GM13976 (cell line): ENCODE measurements at places on chromosomes 1 and 21.

DNA sequence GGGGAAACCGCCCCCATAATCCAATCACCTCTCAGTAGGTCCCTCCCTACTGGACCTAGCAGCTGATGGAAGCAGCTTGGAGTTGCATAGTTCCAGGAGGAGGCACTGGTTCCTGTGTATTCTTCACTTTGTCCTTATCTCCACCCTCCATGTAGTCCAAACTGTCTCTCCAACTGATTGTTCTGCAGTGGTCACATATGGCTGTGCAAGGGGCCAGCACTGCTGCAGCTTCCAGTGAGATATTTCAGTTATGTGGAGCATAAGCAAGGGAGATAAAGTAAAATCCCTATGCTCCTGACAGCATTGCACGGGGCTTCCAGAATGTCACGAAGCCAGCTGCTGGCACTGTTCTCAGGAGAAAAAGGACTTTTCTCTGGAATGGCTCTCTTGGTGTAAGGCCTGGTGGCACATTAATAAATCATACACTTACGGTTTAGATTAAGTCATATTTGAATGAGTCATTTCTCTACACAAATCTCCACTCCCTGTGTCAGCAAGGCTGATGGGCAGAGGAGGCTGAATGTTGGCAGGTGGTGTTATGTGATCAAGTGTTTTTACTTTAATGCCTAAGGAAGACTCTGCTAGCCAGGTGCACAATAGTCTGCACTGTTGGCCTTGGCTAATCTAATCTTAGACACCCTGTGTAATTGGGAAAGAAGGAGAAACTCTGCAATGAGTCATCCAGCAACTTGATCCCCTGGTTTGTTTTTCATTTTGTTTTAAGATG, 93.4 kb downstream of the KCNK1 start:
- no peak for DNase-seq

GRCh38 chr21:42468491-42469131, 27.4 kb downstream of the RSPH1 start:
- no peak for DNase-seq

DNA sequence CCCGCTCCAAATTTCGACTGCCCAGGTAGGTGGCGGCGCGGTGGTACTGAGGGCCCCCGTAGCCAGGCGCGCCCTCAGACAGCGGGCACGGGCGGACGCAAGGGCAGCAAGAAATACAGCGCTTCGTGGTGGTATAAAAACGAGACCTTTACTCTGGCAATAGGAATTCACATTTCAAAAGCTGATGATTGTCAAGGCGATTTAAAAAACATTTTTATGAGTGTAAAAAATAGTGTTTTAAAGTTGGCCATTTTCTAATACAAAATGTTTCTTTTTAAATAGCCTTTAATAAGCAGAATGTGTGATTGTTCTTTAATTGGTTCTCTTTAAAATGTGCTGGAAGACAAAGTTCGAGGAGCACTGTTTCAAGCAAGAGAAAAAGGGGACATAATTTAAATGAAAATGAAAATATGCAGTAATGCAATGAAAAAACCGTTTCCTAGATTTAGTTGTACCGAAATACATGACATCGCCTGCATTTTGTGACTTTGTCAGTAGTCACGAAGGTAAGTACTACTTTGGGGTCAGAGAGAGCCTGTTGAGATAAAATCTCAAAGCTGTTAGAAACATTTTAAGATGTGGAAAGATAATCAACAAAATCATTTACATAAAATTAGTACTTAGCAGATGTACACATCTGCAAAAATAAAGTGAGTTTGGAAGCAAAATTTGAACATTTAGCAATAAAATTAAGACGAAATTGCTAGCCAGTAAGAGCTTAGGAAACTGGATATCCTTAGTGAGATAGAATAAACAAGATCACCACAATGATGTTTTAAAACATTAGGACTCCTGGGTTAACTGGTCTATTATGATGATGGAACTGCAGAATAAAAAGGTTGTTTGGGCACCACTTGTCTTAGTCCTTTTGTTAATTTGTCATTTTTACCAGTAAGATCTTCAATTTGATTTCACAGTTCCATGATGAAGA, 1.1 kb upstream of the PSMG1 start:
- no peak for DNase-seq

GRCh38 chr21:16308269-16308668, 578.5 kb downstream of the USP25 start:
- DNase-seq: no peak

DNA sequence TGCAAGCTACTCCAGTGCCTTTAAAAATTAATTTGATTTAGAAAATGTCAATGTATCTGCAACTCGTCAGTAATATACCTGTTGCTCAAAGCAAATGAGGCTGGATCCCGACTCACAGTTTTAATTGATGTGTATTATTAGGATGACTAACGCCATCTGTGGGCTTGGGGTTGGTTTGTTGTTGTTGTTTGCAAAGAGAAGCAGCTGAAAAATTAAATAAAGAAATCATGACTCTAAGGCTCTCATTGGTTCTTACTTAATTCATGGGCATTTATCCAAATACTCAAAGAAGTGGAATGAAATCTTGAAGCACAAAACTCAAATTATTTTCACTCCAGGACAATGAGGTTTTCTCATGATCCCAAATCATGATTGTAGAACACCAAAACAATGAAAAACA, 46.4 kb downstream of the SEC16B start:
- no peak for DNase-seq

GRCh38 chr1:207805841-207806421, 54.1 kb downstream of the CD46 start:
- DNase-seq: no peak

GRCh38 chr1:198830412-198830811, 191.6 kb downstream of the PTPRC start:
- DNase-seq: no peak

- DNase-seq: no peak
These were observed 11.4 kb downstream of the AMPD2 start for GRCh38 chr1:109630898-109631512.

- DNase-seq: no peak
These were observed 243.8 kb upstream of the RAB4A start for GRCh38 chr1:229027158-229027557.

DNA sequence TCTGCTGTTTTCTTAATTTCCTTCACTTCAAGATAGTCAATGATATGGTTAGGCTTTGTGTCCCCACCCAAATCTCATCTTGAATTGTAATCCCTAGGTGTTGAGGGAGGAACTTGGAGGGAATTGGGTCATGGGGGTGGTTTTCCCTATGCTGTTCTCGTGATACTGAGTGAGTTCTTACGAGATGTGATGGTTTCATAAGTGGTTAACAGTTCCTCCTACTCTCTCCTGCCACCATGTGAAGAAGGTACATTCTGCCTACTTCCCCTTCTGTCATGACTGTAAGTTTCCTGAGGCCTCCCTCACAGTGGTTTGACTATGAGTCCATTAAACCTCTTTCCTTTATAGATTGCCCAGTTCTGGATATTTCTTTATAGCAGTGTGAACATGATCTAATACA, 74.0 kb upstream of the SAMSN1 start:
- DNase-seq: no peak

DNA sequence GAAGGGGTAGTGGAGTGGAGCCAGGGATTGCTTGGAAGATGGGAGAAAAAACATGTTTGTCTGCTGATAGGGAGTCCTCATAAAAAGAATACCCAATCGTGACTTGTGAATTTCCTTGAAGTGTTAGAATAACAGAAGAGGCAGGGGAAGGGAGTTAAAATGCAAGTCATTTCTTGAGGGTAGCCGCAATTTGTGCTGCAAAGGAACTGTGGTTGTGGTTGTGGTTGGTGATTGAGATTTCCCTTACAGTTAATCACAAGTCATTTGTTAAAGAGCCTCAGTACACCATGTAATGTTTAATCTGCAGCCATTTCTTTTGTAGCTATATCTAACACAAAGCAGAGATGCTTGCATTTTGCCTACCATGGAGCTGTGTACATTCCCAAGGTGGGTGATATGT, 38.5 kb upstream of the EGLN1 start:
- peak; percentile 32 for DNase-seq

GRCh38 chr1:19648689-19649088, 4.6 kb downstream of the NBL1 start:
- no peak for DNase-seq

DNA sequence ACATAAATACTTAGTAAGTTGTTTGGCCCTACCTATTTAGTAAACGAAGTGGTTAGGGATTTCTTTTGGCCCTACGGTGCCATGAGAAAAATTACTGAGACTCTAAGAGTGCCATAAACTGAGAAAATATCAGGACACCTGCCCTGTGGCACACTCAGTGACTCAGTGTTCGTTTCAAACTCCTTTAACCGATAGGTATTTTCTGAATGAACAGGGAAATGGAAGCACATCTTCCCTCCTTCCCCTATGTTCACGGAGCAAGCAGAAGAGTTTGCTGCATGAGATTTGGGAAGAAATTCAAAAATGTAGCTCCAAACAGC, 134.2 kb downstream of the KAZN start:
- DNase-seq: no peak
